Cortex of kidney (tissue), 1 donor: ENCODE measurements at places on chromosomes 16 and 17.

- DNase-seq = no peak
Measured at GRCh38 chr17:79414793-79415211, 196.0 kb downstream of the RBFOX3 start.

DNA sequence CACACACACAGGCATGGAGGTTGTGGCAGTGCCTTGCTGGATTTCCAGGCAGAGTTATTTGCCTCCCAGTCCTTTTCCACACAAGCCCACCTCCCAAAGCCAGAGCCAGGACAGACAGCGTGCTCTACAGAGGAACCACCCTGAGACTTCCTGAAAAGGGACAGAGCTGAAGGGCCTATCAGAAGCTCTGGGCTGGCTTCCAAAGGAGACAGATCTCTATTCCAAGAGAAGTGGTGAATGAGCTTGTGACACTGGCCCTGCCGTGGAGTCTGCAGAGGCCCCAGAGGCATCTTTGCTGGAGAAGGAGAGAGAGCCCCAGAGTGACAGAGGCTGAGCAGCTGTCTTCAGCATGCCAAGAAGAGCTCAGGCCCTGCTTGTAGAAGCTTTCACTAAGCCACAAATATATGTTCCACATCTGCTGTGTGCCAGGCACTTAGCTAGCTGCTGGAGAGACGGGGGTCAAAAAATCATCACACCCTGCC is 8.3 kb upstream of the LPCAT2 start:
- no peak for DNase-seq

GRCh38 chr17:50206604-50207293 is 5.3 kb upstream of the COL1A1 start:
- no peak for DNase-seq

GRCh38 chr16:10990378-10990777 is 46.0 kb downstream of the CLEC16A start:
- DNase-seq = no peak

DNA sequence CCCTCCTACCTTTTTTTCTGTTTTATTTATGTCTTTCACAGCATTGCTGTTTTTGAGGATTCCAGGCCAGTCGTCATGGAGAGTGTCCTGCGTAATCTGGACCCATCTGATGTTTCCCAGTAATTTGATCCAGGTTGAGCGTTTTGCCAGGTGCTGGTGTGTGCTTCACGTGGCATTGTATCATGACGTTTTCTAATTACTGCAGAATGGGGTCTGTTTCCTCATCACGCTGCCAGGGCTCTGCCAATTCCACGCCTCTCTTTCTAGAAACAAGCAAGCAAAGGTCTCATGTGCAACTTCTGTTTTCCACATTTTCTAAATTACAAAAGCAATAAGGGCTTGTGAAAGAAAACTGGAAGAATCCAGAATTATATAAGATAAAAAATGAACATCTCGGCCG is 28.3 kb upstream of the BHLHA9 start:
- no peak for DNase-seq

DNA sequence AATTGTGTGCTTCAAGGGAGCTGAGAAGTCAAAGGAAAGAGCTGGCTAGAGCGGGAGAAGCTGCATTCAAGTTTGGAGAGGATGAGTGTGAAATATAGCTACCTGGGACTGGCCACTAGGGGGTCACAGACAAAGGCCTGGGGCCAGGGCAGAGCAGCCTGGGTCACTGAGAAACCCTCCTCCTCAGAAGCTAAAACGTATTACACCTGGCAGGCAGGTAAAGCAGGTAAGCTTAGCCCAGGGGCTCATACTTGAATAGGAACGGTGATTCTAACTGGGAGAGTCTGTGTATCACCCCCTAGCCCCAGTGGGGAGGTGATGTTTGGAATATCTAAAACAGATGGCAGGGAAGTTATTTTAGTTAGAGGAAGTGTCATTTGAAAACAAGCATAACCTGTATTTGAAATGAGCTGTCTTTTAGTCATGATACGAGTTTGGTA is 6.8 kb downstream of the KRT37 start:
- DNase-seq = no peak

DNA sequence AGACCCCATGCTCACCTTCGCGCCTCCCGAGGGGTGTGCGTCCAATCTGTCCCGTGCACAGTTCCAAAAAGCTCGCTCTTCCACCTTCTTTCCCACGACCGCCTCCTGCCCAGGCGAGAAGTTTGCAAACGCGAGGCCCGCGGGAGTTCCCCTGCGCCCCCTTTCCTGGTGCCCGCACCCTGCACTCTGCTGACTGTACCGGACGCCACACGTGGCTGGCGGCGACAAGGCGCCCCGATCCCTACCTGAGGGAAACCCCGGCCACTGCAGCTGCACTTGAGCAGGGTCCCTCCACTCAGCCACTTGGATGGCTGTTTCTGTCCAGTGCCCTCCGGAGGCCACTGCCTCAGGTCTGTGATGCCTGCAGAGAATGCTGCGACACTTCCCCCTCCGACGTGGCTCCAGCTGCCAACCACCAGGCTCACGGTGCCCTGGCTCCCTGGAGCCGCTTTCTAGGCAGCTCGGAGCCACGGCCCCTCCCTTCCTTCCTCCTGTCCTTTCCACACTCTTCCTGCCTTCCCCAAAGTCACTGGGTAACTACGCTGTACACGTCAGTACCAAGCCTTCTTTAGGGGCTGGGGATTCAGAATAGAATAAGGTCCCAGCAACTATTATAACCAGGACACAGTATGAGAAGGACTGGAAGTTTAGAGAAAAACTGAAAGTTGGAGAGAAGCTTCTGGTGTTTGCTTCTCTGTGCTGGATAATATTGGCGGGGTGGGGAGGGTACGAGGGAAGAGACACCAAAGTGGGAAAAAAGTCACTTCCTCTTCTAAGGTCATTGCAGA is at the start of gene MLKL:
Gene MLKL (minus strand): TSS at position 425 of the 788 bp plus-strand sequence. CDS start 5,105 bp downstream, outside the sequence.
- no peak for DNase-seq

DNA sequence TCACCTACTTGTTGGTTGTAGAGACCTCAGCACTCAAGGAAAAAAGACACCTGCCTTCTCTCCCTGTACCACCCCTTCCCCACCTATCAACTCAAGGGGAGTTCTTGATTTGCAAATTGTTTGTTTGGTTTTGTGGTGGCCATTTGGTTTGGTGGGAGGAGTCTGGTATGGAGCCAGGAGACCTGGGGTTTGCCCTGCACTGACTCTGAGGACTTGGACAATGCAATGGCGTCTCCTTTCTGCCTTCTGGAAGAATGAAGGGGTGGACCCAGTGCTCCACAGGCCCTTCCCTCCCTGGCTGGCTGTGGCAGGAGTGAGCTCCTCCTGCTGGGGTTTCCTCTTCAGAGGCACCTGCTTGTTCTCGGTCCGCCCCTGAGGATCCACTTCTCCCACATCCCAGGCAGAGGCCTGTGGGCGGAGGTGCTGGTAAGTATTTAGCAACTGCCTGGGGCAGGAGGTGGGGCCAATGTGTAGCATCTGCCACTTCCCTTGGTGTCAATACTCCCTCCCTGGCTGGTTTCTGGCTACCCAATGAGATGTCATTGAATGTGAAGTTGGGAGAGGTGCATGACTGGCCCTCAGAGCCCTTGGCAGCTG is 164.5 kb downstream of the NTN1 start:
- no peak for DNase-seq

- no peak for DNase-seq
Measured at GRCh38 chr16:27254262-27254811, 14.2 kb downstream of the NSMCE1 start.

DNA sequence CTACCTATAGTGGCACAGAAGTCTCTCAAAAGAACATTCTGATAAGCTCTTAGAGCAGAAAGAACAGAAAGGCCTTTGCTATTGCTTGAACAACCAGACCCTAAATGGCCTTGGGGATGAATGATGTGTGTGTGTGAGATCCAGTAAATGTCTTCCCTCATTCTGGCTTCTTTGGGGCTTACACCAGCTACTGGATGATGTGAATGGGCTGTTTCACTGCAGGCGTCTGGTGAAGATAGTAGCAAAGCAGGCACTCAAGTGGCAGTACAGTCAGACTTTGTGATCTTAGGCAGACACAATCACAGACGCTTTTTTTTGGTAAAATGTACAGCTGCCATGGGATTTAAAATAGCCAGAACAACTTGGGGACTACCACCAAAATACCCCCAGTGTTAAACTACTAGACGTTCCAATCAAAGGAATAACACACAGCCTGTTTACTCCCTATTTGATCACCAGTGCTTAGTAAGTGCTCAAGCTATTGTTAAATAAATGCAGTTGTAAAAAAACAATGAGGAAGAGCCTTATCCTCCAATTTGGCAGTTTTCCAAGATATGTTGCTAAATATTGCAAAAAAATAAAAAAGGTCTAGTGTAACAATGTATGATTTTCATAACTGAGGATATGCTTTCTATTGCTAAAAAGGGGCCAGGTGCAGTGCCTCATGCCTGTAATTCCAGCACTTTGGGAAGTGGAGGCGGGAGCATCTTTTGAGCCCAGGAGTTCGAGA is 17.9 kb downstream of the NDUFAB1 start:
- no peak for DNase-seq

DNA sequence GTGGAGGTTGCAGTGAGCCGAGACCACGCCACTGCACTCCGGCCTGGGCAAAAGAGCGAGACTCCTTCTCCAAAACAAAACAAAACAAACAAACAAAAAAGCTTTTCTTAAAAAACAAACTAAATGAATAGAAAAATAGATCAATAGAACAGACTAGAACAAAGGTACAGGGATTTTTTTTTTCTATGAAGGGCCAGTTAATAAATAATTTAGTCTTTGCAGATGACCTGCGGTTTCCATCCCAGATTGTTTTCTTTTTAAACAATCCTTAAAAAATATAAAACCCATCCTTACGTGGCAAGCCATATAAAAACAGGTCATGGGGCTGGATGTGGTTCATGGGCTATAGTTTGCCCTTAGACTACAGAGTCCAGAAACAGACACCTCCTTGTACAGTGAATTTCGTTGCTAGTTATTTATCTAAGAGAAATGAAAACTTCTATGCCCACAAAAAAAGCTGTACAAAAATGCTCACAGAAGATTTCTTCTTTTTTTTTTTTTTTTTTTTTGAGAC is 45.4 kb downstream of the CREBBP start:
- no peak for DNase-seq
